Glutamatergic neuron (in vitro differentiated cells): ENCODE measurements at places on chromosomes 1 and 21.

DNA sequence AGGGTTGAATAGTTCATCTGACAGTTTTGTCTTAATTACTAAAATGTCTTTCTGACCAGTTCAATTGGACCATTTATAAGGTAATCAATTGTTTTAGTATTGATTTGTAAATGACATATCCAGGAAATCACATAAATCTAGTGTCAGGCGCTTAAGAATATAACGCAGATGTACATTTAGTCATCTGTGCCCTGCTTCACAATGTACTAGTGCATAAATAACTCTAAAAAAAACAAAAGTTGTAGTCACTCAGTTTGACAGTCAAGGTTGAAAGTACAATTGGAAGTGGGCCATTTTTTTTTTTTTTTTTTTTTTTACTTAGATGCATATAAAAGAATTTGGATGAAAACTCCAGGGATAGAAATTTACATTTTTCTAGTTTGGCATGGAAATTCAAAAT is 490.4 kb downstream of the PTPRC start:
- no peak for DNase-seq

- no peak for DNase-seq
These were observed 52.9 kb downstream of the ACBD3 start for GRCh38 chr1:226133504-226134123.

GRCh38 chr1:234987415-234988154 is 141.1 kb downstream of the TOMM20 start:
- DNase-seq = no peak

DNA sequence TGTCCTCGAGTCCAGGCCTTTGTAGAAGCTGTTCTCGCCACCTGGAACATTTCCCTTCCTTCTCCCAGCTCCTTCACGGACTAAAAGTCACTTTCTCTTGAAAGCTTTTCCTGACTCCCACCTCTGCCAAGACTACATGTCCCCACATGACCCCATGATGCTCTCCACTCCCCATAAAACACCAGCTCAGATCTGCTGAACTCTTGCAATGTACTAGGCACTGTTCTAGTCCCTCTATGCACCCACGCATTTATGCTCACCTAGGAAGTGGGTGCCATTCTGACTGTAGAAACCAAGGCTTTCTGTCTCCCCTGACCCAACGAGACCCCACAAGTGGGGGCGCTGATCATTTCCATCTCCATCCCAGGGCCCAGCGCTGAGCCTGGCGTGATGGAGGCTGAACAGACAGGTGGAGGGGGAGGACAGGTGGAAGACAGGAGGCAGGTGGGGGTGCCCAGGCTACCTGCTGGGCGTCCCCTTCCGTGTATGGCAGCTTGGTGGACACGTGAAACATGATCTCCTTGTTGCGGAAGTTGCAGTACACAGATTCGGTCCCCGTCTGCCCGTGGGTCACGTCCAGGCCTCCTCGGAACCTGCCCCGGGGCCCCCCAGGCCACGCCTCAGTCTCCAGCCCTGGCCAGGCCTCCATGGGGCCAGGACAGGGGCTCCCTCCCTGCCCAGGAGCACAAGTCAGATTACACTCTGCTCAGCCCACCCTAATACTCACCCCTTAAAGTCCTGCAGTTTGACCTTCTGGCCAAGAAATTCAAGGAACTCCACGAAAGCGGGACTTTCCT is 58.0 kb downstream of the RAP1GAP start:
- no peak for DNase-seq

GRCh38 chr1:186175588-186175987 is 199.5 kb downstream of the TPR start:
- DNase-seq = no peak

DNA sequence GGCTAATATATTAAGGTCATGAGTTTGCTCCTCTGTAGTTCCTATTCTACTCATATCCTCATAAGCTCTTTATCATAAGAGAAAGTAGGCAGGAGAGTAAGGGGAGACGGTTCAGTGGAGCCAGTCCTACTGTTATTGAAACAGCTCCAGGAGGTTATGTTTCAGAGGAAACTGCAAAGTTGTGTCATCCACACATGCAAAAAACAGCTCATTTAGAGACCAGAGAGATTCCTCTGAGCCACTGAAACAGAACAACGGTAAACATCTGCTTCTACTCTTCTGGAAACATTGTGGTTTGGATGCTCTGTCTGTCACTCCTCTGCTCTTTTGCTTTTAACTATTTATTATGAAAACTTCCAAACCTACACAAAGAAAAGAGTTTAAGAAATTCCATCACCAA is 66.3 kb upstream of the PPP2R5A start:
- DNase-seq = no peak

DNA sequence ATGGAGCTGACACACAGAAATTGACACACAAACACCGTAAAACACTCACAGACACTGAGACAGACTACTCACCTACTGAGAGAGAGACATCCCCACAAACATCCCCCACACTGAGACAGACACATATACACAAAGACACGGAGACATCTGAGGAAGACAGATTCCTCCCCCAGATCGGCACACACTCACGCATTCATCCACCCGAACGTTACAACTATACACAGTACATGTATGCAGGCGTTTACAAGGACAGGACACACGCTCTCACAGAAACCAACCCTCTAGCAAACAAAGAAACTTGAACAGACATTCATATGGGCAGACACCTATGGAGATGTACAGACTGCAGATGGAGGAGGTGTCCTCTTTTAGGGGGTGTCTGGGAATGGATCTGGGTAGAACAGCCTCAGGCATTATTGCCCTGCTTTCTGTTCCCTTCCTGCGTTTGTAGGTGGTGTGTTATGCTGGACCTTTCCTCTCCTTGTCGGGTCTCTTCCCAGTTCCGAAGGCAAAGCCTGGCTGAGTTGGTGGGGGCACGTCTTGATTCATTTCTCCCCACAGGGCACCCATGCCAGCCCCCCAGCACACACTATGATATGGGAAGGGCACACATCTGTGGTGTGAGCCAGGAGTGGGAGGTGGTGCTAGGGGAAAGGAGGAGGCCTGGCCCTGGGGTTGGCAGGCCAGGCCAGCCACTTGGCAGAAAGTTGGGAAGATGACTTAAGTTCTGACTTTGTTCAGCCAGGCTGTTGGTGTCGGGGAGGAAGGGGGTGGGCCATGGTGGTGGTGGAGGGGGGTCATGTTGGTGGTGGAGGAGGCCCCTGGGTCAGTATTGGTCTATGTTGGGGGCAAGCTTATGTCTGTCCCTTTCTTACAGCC is 1.5 kb downstream of the KIRREL1 start:
- no peak for DNase-seq

GRCh38 chr1:192810253-192810880 is 1.5 kb downstream of the RGS2 start:
- DNase-seq = no peak

DNA sequence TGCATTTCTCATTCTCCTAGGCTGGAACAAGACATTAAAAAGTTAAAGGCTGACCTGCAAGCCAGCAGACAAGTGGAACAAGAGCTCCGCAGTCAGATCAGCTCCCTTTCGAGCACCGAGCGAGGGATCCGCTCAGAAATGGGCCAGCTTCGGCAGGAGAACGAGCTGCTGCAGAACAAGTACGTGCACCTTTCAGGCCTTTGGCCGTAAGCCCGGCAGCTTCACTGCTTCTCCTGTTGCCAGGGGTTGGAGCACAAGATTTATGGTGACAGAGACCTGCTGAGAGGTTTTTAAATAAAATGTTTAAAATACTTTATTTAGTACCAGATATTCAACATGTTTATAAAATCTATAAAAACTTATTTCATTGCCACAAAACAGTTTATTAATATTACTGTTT is 53.4 kb downstream of the MACO1 start:
- no peak for DNase-seq

- no peak for DNase-seq
These were observed 153.5 kb downstream of the TGFBR3 start for GRCh38 chr1:91732291-91733107.

GRCh38 chr1:157418659-157419058 is 133.7 kb downstream of the FCRL5 start:
- DNase-seq = no peak

GRCh38 chr1:8435569-8436071 is 117.7 kb downstream of the SLC45A1 start:
- no peak for DNase-seq

DNA sequence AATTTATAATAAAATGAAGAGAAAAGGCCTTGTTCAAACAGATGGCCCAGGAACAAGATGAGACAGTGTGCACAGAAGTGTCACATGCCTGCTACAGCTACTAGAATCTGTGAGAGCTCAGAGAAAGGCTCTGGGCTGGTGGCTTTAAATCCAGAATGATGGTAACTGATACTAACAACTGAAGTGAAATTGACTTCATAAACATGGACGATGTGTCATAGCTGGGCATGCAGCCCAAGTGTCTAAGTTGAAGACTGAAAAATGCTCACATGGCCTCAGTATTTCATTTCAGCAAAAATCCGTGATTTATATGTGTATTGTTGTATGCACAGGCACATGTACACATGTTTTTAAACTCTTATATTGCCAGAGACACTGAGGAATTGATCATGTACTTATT is 208.3 kb upstream of the RUNX1 start:
- no peak for DNase-seq

DNA sequence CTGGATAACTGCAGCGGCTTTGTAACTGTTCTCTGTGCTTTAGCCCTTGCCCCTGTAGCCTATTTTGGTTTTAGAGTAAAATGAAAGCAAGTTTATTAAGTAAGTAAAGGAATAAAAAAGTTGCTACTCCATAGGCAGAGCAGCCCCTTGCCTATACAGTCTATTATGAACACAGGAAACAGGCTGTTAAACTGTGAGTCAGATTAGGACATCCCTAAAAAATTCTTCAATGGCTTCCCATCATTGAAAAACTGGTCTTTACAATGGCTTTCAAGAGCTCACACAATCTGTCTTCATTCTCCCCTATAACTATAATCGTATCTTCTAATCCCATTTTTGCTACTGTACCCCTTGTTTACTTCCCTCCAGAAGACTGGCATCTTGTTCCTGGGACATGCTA is 43.0 kb downstream of the ATG4C start:
- DNase-seq = no peak

- DNase-seq = no peak
These were observed 81.3 kb upstream of the C21orf91 start for GRCh38 chr21:17900281-17900989.

DNA sequence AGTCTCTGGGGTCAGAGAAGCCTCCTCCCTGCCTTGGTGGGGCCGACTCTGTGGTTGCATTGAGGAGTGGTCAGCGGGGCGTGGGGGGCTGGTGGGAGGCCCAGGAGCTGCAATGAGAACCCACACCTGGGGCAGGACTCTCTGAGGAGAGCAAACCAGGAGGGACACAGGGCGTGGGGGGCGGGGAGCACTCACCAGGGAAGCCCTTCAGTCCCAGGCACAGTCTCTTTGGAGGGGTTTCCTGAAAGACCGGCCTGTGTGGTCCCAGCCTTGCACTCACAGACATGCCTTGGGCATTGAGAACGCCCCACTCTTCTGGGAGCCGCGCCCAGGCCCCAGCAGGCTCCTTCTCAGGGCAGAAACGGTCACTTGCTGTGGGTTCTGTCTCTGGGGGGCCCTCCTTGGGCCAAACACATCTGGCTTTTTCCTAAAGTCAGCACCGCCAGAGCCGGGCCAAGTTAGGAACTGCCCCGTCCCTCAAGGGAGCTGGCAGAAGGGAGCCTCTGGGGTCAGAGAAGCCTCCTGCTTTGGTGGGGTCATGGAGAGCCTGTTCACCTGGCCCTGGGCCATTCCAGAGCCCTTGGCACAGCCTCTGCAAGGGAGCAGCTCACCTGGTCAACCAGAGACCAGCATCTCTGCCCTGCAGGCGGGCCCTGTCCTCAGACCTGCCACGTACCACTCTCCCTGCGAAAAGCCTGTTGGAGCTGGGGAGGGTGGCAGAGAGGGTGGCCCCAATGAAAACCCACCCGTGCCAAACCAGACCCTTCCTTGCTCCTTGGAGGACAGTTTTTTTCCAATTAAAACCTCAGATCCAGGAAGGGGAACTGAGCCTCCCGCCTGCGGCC is 59.9 kb upstream of the TTC34 start:
- DNase-seq = no peak

DNA sequence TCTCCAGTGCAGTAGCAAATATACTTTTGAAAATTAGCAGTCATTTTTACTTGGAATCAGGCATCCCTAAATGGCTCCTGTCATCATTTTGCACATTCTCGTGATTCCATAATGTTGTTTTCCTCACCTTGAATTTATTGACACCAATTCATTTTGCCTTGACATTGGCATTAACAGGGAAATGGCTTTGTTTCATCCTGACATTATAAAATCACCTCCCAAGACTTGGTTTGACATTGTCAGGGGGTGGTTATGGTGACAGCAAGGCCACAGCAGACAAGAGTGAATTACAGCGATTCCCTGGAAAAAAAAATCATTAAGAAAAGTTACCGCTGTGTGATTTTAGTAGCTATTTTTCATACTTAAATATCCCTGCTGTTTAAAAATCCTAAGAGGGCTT is 327.0 kb downstream of the NTNG1 start:
- no peak for DNase-seq

DNA sequence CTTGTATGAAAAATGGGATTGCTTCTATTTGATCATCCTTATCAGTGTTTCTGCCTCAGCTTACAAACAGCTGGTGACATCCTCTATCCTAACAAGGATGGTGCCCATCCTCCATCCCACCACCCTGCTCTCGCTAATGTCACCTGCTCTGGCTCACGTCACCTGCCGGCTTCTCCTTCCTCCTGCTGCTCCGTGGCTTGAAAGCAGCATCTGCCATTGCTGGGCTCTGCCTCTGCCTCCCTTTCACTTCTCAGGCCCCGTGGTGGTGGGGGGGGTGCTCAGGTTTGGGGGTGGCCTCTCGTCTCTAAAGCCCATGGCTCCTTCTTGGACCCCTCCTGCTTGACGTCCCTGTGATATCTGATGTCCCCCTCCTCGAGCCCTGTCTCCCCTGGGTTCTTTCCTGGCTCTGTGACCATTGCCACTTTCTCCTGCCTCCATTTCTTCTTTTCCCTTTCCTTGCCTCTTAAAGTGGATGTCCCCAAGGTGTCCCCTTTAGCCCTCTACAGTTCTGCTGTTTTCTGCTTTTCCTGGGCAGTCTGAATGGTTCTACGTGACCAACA is 135.5 kb upstream of the ERRFI1 start:
- DNase-seq = no peak

- no peak for DNase-seq
These were observed 3.0 kb downstream of the YARS1 start for GRCh38 chr1:32813941-32814739.

DNA sequence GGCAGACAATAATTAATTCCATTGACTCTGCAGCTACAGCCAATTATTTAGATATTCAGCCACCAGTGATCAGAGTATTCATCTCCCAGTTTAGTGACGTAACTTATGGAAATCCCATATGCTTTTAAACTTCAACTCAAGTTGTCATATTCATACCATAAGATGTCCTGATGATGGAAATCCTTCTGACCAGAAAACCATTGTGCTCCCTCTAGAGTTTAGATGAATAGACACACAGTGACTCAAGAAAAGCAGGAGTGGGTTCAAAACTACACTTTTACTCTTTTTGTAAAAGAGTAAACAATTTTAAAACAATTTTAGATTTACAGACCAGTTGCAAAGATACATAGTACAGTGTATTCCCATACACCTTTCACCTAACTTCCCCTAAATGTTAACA is 463.7 kb downstream of the KCNT2 start:
- no peak for DNase-seq
